Tongue (tissue), 3 donors: ENCODE measurements at places on chromosomes 4 and X. TPM values are rescaled to one million over a fixed set of nuclear protein-coding genes. Genes with fewer than 3 reads are reported as not detected.

The POU3F4 gene
- not detected for total RNA-seq

DNA sequence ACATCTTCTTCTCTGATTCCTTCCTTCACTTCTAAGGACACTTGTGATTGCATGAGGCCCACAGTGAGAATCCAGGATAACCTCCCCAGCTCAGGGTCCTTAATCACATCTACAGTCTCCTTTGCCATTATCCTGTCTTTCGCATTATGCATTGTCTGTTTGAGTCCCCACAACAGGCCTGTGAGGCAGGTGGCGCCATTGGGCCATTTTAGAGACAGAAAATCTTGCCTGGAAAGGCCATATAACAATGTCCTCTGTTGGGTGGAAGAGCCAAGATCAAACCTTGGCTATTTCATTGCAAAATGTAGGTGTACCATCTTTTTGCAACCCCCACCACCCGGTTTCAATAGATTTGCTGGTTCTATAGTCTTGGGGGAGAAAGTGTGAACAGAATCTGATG lies 11.8 kb upstream of the DCUN1D4 start:
- DNase-seq: peak; percentile 57

GRCh38 chr4:182354867-182355266 lies 111.7 kb downstream of the TENM3 start:
- DNase-seq: peak; percentile 21

The LDOC1 gene
- total RNA-seq: 6.2 TPM

The USP11 gene
- total RNA-seq: 88.0 TPM

- DNase-seq: peak; percentile 50
Measured at GRCh38 chr4:57214654-57215411, 104.6 kb upstream of the IGFBP7 start.

The PITX2 gene
- total RNA-seq: 58.0 TPM

- DNase-seq: peak; percentile 27
Measured at GRCh38 chr4:153452658-153453378, 13.3 kb upstream of the TMEM131L start.

- no peak for DNase-seq
Measured at GRCh38 chr4:3724319-3725231, 41.6 kb upstream of the ADRA2C start.

DNA sequence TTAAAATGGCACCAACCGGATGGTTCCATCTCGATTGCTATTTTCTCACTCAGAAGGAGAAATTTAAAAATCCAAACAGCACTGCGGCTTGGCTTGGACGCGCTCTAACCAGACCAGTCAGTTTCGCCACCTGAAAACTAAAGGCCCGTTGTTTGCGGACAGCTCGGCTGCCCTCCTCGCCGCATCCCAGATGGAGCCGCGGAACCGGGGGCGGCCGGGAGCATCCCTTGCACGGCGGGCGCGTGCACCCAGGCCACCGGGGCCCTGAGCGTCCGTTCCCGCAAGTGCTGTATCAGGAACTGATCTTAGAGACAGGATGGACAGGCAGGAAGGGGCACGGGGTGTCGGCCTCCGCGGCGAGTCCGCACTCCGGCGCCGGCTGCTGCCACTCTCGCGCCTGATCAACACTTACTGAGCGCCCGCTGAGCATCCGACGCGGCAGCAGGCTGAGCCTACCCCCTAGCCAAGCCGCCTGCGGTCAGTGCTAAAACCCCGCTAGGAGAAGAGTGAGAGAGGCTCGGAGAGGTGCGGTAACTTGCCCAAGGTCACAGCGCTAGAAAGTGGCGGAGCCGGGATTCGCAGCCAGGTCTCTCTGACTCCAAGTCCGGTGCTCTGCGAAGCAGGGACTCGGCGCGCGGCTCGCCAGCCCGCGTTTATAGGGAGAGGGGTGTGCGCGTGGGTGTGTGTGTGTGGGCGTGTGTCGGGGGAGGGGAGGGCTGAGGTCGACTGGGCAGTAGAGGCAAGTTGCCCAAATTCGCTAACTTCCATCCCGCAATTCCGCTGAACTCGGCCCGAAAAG lies at the start of gene CITED1:
Gene CITED1, minus strand, starts transcription at position 629 of the 799 bp plus-strand sequence. CDS start 3,045 bp downstream, outside the sequence.
- DNase-seq: peak; percentile 37

GRCh38 chr4:15778289-15779241 lies at the start of gene CD38:
Gene CD38 (plus strand): TSS chr4:15778328. CDS start chr4:15778415, 87 bp downstream.
- DNase-seq: peak; percentile 35

- peak; percentile 65 for DNase-seq
Measured at GRCh38 chr4:53465281-53465680, 87.8 kb downstream of the FIP1L1 start.

GRCh38 chrX:50198348-50198747 lies 2.5 kb downstream of the AKAP4 start:
- no peak for DNase-seq
